Activated gamma-delta T cell treated with Interleukin-2 at 50 U/mL for 16 hours (primary cell): ENCODE measurements at places on chromosomes 3 and 15.

GRCh38 chr3:54337846-54338245, 215.5 kb downstream of the CACNA2D3 start:
- DNase-seq: no peak

GRCh38 chr3:133987948-133988484, 41.7 kb downstream of the SLCO2A1 start:
- no peak for DNase-seq

DNA sequence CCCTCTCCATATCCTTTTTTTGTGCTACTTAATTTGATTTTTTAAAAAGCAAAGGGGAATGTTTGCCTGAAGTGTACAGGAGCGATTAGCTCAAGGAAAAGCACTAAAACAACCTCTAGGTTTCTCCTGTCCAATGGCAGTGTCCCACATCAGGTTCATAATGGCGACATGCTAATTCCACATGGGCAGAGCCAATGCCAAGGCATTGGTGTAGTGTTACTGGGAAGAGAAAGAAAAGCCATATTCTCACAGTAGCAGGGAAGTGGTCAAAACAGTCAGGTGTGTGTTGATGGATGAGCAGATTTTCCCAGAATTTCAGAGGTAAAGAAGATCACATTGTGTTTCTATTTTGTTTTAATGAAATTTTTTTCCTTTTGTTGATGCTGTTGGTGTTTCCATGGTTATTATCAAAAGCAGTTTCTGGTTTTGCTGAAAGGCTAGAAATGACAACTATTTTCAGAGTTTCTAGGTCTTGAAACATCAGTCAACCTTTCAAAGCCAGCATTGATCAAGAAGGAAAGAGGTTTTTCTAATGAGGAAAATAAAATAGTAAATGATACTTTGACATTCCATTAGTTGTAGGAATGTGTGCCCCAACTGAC, 65.2 kb downstream of the FNDC3B start:
- no peak for DNase-seq

- DNase-seq: no peak
Observed at GRCh38 chr3:188832146-188832545, 339.6 kb upstream of the TPRG1 start.

GRCh38 chr3:50486219-50486888, 17.1 kb downstream of the CACNA2D2 start:
- DNase-seq: no peak

- no peak for DNase-seq
Observed at GRCh38 chr3:149377408-149378364, at the start of gene TM4SF1. Gene TM4SF1 (minus strand): TSS chr3:149377649. CDS start chr3:149377547, 102 bp downstream.

- DNase-seq: no peak
Observed at GRCh38 chr3:12707449-12707848, 43.5 kb upstream of the RAF1 start.

- no peak for DNase-seq
Observed at GRCh38 chr15:57821826-57822225, 115.3 kb downstream of the POLR2M start.

DNA sequence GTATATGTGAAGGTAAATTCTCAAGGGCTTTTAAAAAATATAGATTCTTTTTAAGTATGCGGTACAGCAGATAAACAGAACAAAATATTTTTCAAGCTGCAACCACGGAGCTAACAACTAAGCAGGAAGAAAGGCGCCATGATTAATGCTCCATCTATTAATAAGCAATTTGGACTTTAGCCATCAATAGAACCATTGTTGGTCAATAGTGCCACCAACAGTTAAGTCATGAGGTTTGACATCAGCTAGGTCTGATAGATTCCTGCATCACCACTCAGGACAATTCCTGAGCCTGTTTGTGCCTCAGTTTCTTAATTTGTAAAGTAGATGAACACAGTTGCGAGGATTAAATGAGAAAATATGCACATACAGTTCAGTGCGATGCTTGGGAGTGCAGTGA, 65.1 kb upstream of the FAM3D start:
- DNase-seq: no peak

DNA sequence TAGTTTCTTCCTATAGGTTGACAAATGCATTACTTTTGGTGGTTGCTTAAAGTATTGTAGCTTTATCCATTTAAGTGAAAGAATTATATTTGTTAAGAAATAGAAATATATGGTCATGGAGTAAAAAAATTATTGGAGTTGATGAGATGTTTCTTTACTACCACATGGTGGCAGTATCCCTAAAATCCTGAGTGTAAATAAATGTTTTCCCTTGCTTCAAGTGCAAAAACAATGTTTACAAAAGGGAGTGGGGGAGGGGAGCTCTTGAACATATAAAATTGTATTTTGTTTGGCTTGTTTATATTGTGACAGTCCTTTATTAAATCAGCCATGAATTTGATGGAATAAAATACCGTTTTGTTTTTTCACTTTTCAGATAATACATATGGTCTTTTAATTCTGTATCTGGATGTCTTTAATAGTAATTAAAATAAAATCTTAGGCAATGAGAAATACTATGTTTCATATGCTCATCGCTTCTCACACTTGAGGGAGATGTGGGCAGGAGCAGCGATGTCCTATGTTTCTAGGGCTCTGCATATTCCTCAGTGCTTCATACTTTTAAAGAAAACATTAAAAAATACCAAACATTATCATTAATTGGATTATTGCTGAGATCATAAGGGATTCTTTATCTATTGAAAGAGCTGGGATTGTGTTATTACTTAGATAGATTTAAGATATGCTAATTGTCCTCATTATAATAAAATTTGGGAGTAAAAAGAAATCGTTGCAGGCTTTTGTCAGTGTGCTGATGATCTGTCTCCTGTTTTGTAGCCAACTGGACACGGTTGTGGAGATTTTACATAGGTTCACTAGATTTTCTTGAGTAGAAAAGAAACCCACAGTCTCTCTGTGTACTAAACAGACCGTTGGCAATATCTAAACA, 349.7 kb downstream of the TUSC7 start:
- no peak for DNase-seq

GRCh38 chr15:59892985-59893384, 111.1 kb upstream of the FOXB1 start:
- no peak for DNase-seq

- no peak for DNase-seq
Observed at GRCh38 chr15:88623061-88623460, 1.9 kb downstream of the AEN start.

DNA sequence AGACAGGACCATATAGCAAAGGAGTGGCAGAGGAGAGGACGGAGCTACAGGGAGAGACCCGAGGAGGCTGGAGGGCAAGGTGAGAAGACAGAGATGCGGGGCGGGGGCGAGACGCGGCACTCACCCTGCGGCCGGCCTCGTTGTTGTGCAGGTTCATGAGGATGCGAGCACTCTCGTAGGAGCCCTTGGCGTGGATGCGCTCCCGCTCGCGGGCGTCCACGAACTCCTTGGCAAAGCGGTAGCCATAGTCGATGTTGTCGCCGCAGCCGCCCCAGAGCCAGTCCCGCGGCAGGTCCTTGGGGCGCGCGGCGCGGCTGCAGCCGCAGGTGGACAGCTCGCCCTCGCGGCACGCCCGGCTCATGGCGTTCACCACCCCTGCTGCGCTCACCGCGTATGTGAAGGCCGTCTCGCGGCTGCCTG, 12.9 kb downstream of the WNT5A start:
- DNase-seq: no peak

DNA sequence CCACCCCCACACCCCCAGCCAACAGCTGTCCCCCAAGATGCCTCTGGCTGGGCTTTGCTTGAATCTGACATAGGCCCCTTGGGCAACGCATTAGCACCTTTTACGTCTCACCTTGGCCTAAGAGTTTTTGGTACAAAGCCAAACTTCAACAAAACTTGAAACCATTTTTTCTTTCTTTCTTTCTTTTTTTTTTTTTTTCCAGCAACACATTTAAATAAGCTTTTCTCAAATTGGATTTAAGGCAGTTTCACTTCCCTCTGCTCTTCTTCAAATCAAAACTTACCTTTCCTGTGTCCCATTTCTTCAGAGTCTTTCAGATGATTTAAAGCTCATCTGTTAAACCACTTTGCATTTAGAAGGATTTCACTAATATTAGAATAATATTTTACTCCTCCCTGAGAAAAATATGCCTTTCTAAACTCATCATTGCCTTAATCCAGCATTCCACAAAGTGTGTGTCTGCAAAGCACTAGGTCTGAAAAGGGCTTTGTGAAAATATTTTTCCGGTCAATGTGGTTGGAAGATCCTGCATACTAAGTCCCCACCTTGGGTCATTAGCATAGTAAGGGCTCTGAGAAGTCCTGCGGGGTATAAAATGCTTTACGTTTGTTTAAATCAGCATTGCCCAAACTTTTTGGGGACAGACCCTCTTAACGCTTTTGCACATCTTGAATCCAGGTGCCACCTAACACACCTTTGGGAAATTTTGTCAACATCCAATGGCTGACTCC, 217.0 kb downstream of the TLE3 start:
- DNase-seq: no peak

DNA sequence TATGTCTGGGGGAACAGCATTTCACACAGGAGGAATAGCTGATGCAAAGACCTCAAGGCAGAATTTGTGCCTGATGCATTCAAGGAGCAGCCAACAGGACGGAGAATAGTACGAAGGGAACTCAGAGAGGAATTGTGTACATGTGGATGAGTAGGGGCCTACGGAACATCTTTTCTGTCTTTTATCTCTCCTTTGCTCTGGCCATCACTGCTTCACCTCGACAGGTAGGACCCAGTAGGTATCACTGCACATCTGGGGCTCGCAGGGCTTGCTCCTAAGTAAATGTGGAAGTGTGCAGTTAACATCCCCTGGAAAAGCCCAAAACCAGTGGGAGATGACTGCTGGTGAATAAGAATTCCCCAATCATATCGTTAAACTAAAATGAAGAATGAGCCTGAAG, 56.4 kb upstream of the POU1F1 start:
- DNase-seq: no peak

- no peak for DNase-seq
Observed at GRCh38 chr3:37523361-37523760, 338.3 kb upstream of the CTDSPL start.

DNA sequence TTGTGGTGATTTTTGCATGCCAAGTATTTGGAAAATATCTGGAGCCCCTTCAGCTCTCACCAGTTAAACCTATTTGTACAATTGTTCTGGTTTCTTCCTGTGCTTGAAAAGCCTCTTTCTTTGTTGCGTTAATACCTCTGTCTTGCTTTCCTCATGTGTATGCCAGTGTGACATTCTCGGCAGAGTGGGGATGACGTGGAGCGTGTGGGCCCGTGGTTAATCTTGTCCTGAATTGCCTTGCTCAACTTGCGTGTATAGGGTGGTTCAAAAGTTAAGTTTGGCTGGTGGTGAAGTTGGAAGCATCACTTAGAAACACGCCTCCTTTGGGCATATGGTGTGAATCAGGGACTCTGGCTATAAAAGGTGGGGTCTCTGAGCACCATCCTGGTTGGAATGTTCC, 67.1 kb downstream of the IGF1R start:
- no peak for DNase-seq

DNA sequence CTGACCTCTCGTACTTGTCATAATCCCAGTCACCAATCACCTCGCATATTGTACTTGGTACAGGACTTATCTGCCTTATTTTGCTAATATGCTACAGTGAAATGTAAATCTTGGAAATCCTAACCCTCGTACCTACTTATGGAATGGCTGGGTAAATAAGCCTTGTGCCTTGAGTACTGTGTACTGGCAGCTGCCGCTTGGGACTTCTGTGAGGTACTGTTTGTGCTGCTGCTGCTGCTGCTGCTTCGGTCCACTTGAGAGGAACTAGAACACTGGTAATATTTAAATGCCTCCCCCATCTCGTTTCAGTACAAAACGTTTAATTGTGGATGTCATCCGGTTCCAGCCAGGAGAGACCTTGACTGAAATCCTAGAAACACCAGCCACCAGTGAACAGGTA, 42.5 kb upstream of the CRTC3 start:
- DNase-seq: no peak

- DNase-seq: no peak
Observed at GRCh38 chr3:23834082-23834870, 28.5 kb downstream of the UBE2E1 start.

DNA sequence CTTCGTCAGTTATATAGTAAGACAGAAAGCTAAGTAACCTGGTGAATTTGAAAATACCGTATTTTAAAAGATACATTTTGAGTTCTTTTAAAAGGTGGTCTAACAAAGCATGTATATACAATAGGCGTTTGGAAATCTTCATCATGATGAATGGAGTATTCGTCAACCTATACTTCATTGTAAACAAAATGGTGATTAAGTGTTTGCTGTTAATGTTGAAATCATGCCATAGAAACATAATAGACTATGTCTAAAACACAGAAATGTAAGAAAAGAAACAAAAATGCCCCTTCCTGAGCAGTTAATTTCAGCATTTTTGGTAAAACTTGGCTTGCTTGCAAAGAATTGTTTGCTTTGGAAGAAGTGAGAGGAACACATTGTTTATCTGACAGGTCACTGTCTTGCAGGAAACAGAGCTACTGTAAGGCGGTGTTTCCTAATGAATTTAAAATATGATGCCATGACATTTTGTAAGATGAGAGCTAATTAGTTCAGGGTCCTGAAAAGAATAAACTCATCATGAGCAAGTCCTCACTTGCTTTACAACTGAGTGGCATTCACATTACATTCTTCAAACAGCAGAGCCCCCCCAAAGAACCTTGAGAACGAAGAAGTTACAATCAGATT, 126.7 kb downstream of the SERPINI1 start:
- no peak for DNase-seq

DNA sequence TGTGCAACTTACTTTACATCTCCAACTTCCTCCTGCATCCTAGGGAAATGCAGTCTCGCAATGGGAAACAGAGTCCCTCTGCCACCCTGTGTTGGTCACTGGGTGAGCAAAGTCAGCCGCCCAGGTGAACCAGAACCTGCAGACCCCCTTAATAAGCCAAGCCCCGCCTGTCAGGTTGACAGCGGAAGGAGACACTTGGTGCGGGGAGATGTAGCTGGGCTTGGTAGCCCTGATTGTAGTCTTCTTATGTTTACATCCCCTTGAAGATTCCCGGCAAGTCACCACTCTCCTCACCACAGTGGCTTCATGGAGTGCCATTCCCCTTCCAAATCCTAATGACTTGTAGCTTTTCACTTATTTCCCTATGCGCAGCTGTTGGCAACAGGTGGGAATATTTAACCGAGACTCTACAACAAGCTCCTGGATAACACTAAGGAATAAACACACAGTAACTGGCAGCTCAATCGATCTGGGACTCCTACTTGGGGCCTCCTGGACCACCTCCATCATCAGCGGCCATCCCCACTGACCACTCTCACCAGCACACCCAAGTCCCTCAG, 17.7 kb upstream of the CLSTN2 start:
- no peak for DNase-seq

- DNase-seq: no peak
Observed at GRCh38 chr3:22156868-22157267, 405.9 kb upstream of the ZNF385D start.

- no peak for DNase-seq
Observed at GRCh38 chr3:135268941-135269532, 474.0 kb downstream of the EPHB1 start.

GRCh38 chr15:84736375-84736774, 12.0 kb upstream of the ZNF592 start:
- DNase-seq: peak; percentile 53

- no peak for DNase-seq
Observed at GRCh38 chr15:39131609-39132008, 449.3 kb upstream of the THBS1 start.

GRCh38 chr15:35736150-35736549, 190.2 kb upstream of the DPH6 start:
- no peak for DNase-seq
